ENCODE measurements at places on chromosomes 5 and 9.

- no peak for DNase-seq
Measured at GRCh38 chr5:158175934-158176481, 317.1 kb upstream of the CLINT1 start.

GRCh38 chr5:80069251-80069800, 34.2 kb downstream of the THBS4 start:
- no peak for DNase-seq

- no peak for DNase-seq
Measured at GRCh38 chr5:143065185-143065965, 295.2 kb downstream of the ARHGAP26 start.

DNA sequence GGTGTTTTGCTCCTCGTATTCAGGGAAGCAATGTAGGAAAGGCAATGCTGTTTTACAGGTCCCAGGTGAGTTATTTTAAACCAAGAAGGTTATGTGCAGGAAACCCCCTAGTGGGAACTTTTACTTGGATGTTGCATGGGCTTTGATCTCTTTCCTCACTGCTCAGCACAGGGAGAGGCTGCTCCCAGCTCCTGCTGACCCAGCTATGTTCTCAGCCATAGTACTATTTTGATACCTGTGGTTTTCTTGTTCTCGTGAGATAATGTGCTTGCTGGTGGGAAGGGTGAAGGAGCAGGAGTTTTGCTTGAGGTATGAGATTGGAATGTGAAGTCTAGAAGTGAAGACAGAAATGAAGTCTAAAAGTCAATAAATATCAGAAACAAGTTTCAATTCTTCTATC, 265.6 kb upstream of the FBXL7 start:
- DNase-seq: no peak

- no peak for DNase-seq
Measured at GRCh38 chr5:170403675-170404074, 14.5 kb upstream of the KCNMB1 start.

DNA sequence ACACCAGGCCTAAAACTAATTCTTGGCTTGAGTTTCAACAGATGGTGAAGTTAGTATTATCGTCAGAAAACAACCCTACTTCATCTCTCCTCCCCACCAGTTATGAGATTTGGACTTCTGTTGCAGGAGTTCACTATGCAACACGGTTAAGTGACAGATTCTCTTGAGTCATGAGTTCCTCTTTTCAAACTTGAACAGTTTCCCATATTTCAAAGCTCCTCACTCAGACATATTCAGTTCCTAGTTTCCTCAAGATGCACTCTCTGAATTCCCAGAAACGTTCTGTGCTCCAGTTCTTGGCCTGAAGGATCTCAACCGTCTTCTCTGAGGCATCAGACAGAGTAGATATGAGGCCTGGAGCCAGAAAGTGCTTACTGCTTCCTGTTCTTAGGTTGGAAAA, 7.3 kb upstream of the PTGER4 start:
- DNase-seq: no peak

GRCh38 chr5:170265522-170265921, 32.1 kb downstream of the LCP2 start:
- no peak for DNase-seq

GRCh38 chr5:156500755-156501154, 173.8 kb downstream of the SGCD start:
- no peak for DNase-seq

GRCh38 chr5:160211352-160211751, 18.0 kb upstream of the FABP6 start:
- DNase-seq: no peak

DNA sequence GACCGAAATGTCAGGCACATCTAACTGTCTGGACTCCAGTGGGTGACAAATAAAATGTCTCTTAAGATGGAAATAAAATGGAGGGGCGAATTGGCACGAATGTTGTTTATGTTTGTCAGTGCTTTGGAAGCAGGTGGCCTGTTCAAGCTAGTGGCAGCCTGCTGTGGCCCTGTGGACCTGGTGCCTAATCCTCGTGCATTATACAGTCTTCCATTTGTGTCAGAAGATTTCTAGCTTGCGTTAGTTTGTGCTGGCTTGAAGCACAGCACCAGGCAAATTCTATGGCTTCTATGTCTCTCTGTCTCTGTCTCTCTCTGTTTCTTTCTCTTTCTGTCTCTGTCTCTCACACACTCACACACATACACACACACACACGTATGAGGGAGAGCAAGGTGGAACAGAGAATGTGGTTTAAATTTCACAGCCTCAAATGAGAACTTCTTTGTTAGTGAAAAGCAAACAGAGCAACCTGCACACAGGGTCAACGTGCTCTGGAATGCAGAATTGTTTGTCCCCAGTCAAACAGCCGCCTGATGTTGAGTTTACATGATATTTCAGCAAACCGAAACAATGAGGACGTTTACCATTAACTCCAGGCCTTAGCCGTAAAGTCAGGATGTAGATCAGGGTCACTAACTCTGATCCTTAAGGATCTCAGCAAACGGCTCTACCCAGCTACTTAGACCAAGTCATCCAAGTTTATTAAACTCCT, 39.0 kb upstream of the CD180 start:
- DNase-seq: no peak

DNA sequence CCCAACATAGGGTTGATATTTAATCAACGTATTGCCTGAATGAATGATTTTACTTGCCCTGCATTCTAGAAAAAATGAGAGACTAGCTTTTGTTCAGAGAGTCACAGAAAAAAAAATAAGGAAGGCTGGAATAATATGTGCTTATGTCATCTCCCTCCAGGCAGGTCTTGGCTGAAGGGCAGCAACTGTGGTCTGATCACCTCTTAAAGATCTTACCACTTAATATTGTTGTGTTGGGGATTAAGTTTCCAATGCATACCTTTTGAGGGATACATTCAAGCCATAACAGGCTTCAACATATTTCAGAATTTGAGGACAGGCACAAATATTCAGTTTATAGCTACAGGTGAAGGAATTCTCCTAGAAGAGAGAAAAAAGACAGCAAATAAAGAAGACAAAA, 157.3 kb upstream of the S1PR3 start:
- DNase-seq: no peak

DNA sequence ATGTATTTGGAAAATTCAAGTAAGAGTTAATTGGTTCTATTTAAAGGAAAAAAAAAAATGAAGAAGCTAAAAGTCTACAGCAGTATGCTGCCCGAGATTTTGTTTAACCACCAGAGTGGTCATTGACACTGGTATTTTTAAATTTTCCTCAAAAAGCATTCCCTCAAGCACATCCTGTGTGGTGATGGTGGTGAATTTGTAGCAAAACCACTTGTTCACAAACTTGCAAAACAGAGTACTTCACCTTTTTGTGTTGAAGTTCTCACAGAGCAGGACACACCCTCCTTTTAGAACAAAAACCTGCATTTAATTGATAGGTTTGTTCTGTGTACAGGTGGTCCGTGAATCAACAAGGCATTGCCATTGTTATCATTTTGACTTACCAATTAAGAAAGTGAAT, 374.2 kb downstream of the EFNA5 start:
- DNase-seq: peak; percentile 56

DNA sequence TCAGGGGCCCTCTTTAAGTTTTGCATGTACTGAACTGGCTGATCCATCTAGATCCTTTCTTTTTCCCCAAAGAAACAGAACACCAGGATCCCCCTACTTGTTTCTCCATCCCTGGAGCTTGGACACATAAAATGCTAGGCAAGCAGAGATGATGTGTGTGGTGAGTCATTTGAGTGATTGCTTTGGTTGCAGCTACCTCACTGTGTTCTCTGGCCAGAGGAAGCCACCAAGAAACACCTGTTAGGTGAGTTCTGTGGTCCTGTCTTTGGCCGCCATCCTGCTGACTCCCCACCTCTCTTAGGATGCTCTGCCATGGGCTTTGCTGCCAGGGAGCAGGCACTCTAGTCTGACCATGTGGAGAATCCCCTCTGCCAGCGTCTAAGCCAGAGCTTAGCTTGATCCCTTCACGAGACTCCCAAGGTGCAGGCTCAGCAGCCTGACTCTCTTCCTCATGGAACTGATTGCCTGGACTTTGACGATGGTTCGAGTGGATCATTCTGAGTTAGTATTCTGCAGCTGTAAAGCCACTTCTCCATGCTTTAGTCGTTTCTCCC, 27.3 kb upstream of the DENND1A start:
- no peak for DNase-seq

GRCh38 chr5:164799391-164799790, 1294.0 kb downstream of the MAT2B start:
- no peak for DNase-seq

Measured in CD8-positive, alpha-beta T cell (primary cell).